Stimulated activated CD4-positive, alpha-beta T cell treated with anti-CD3 and anti-CD28 coated beads, Interleukin-12 subunit alpha, Interleukin-12 subunit beta, amount 100 ng/mL, for 4 hours (primary cell): ENCODE measurements at places on chromosomes 16 and 17.

DNA sequence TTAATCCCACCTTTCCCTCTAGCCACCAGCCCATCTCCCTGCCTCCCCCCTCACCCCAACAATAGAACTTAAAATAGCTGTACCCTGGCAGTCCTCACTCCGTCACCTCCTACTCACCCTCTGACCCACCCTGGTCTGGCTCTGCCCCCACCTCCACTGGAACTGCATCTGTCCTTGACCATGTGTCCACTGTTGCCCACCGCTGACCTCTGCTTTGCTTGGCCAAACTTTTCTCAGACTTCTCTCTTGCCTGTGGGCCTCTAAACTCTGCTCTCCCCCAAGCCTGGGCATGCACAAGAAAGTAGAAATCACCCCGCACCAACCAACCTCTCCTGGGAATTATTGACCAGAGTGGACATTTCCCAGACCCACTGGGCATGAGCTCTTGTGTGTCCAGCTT, 169.8 kb downstream of the WSCD1 start:
- no peak for DNase-seq

DNA sequence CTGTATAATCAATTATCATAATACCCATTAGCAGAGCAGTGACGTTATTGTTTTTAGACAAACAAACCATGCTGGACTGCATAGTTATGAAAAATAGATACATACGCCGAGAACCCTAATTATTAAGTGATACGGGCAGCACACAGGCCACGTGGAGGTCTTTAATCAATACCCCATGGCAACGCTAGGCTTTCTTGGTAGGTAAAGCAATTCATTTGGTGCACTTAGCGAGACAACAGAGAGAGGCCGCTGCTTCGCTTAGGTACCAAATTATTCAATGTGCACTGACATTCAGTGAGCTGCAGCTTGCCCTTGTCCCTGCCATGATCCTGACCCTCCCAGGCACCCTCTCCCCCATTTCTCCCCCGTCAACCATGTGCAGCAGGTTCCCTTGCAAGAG, 12.9 kb downstream of the SALL1 start:
- no peak for DNase-seq

GRCh38 chr17:71919186-71919585, 201.6 kb upstream of the SOX9 start:
- DNase-seq: no peak

DNA sequence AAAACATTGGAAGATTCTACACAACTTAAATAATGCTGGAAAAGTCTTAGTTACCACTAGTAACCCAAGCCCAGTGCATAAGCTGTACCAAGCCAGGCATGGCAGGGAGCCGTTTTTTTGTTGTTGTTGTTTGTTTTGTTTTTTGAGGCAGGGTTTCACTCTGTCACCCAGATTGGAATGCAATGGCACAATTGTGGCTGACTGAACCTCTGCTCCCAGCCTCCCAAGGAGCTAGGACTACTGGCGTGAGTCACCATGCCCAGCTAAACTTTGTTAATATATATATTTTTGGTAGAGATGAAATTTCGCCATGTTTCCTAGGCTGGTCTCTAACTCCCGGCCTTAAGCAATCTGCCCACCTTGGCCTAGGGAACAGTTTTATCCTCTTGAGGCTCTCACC, 564 bp upstream of the TMIGD1 start:
- no peak for DNase-seq

- DNase-seq: no peak
Measured at GRCh38 chr17:73335591-73336407, 24.0 kb upstream of the CDC42EP4 start.
